SK-N-SH treated with all-trans-retinoic acid at 6 μM for 48 hours (cell line): ENCODE measurements at places on chromosomes 5 and 9.

- no peak for ATAC-seq
Measured at GRCh38 chr5:91095786-91096385, 287.2 kb downstream of the ARRDC3 start.

- no peak for ATAC-seq
Measured at GRCh38 chr5:150186897-150187296, 3.0 kb upstream of the SLC6A7 start.

DNA sequence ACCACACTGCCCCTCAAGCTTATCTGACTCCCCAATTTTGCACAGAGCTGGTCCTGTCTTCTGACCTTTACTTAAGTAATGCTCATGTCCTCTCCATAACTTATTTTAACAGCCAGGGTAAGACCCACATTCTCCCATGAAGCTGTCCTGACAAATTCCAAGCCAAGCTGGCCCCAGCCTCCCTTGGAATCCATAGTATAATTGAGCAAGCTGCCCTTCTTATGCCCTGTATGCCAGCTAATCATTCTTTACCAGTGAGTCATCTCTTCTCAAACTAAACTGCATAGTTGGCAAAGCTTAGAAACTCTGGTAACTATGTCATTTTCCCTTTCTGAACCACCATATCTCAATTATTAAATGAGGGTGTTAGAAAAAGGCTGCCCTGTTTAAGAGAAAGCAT is 92.4 kb downstream of the NFIB start:
- peak; percentile 90 for ATAC-seq

DNA sequence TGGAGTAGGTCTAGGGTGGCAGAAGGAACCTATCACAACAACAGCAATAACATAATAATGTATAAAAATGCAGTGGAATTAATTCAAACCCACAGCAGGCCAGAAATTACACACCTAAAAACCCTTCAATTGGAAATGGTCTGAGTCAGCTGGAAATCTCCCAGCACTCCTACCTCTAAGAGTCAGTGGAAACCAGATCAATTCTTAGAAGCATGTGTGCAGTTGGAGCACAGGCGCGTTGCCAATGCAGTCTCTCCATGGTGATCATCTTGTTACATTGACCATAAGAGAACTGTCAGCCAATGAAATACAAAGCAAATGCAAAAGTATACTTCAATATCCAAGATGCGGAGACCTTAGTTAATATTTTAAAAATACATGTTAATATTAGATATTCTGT is 15.1 kb upstream of the CSNK1G3 start:
- peak; percentile 67; the same call in 2 of the 3 replicates for ATAC-seq

DNA sequence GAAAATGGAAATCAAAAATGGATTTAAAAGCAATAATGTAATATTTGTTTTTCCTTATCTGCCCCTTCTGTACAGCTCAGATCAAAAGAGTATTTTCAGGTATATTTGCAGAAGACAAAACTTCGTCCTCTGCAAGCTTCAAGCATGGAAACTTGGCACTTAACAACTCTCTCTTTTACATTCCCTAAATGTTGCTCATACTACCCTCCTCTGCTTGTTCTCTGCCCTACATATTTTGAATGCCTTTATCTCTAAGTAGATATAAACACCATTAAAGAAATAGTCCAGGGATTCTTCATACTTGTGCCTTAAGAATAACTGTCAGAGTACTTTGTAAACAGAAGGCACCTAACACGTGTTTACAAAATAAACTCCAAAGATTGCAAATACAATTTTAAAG is 19.2 kb upstream of the SMC2 start:
- peak; percentile 89 for ATAC-seq

- no peak for ATAC-seq
Measured at GRCh38 chr5:14356305-14356704, 213.2 kb downstream of the TRIO start.

GRCh38 chr5:64634997-64635686 is 55.2 kb upstream of the SHISAL2B start:
- ATAC-seq: peak; percentile 40; the same call in 1 of the 3 replicates

DNA sequence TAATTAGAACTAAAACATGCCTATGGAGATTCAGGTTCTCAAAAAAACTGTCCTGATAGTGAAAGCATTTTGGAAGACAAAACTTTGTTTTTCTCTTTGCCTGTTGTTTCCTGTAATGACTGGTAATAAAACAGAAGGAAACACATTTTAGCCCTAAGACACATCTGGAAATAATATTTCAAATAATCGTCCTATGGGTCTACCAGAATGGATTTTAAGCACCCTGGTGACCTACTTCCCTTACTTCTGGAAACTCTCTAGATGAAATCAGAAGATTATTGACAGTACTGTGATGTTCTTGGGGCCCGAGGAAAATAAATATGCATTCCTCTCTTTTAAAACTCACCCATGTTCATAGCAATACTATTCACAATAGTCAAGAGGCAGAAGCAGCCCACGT is 110.1 kb upstream of the TLE4 start:
- ATAC-seq: peak; percentile 34; the same call in 1 of the 3 replicates

DNA sequence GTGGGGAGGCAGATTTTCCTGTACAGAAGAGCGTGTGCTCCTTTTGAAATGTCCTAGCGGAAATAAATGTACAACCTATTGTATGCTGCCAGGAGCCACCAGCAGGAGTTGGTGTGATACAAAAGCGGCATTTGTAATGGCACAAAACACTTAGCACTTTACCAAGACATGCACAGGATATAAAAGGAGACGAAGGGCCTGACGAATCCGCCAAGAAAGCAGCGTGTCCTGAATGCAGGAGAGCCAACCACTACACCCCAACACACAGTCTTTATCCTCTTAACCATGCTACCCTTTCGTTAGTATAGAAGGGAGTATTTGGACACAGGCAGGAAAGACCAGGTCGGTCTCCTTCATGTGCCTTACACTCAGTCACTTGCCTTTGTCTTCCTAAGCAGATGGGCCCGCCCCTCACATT is 218.1 kb downstream of the TRIM32 start:
- no peak for ATAC-seq

DNA sequence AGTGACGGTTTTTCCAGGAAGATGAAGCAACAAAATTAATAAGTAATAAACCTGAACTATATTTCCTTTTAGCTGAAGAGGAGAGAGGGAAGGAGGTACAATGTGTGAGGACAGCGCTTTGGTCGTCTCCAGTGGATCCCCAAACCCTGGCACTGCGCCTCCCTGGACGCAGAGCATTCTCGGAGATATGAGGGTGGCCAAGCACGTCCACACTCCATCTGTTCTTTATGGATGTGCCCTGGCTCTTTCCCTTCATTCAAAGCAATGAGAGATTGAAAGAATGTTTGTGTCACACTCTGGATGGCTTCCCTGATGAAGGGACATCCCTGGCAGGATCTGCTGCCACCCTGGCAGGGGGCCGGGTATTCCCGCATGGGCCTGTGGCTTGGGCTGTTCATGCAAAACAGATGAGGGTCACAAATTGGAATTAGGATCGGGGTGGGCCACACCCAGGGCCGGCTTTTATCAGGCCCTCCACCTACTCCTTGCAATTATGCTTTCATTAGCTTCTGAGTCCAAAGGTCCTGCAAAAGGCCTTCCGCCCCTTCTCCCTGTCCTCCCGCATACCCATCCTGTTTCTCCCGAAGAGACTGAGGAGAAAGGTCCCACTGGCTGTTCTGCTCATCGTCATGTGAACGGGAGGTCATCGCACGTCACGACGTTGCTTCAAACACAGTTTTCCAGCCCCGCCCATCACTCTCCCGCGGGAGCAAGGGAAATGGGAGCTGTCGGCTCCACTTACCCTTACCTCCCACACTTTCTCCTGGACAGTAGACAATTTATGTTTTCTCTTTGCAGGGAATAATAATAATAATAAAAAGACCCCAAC is 286.1 kb upstream of the IRX4 start:
- no peak for ATAC-seq

DNA sequence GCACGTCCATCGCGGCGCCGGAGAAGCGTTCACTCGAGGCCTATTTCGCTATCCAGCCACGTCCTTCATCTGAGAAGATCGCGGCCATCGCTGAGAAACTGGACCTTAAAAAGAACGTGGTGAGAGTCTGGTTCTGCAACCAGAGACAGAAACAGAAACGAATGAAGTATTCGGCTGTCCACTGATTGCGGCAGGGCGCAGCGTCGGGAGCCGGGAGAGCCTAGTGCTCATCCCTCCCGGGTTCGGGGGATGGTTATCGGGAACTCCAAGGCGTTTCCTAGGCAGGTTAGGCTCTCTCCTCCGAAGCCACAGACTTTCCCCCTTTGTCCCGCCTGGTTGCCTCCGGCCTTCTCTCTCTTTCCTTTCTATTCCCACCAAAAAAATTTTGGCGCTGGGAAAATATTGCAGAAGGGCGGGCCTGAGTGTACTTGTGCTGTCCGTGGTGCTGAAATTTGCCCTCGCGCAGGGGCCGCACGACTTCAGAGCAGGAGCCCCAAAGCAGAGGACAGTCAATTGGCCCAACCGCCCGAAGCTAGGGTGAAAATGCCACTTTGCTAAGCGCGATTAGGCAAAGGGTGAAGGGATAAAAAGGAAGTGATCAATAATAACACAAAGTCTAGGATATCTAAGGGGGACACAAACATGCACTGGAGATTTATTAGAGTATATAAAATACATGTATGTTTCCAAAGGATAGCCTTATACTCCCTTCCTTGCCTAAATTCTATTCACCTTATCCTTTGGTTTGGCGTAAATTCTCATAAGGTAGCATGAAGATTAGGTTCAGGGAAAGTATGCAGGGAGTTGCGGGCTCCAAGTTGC is 1.8 kb downstream of the POU4F3 start:
- ATAC-seq: peak; percentile 52; the same call in 2 of the 3 replicates
